ENCODE measurements at places on chromosomes 3 and 15.

- no peak for DNase-seq
Observed at GRCh38 chr3:17631609-17632008, 110.8 kb downstream of the TBC1D5 start.

GRCh38 chr3:152349392-152349791, 80.7 kb downstream of the MBNL1 start:
- DNase-seq: no peak

DNA sequence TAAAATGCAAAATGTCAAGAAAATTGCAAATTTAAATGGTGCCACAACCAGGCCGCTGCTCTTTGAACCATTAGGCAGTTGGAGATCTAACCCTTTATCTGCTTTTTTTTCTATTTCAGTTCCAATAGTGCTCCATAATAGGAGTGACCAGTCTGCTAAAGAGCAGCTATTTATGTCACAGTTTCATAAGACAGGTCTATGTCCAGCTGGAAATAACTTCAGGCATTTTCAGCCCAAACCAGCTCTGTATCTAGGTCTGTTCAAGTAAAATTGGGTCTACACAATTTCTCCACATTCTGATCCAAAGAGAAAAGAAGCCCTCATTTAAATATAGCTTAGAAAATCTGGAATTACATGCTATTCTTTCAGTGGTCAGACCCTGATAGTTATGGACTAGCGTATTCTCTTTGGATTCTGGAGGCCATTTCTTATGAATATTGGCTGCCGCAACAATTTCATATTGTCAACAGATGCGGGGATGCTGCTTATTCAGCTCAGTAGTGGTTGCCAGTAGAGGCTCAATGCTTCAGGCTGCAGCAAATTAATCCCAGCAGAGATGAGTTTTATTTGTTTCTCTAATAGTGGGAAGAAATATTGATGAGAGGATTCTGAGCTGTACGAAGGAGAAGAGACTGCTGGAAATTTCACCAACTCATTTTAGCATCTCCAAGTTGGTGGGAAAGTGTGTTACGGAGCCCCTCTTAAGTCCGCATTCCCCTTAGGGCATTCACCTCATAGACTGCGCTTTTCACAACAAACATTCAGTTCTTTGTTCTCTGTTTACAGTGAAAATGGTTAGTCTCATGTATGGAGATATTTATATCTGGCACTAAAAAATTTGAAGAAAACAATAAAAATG, 887.0 kb downstream of the ROBO1 start:
- no peak for DNase-seq

GRCh38 chr3:112767177-112767576, 79.5 kb downstream of the CD200R1L start:
- DNase-seq: no peak

DNA sequence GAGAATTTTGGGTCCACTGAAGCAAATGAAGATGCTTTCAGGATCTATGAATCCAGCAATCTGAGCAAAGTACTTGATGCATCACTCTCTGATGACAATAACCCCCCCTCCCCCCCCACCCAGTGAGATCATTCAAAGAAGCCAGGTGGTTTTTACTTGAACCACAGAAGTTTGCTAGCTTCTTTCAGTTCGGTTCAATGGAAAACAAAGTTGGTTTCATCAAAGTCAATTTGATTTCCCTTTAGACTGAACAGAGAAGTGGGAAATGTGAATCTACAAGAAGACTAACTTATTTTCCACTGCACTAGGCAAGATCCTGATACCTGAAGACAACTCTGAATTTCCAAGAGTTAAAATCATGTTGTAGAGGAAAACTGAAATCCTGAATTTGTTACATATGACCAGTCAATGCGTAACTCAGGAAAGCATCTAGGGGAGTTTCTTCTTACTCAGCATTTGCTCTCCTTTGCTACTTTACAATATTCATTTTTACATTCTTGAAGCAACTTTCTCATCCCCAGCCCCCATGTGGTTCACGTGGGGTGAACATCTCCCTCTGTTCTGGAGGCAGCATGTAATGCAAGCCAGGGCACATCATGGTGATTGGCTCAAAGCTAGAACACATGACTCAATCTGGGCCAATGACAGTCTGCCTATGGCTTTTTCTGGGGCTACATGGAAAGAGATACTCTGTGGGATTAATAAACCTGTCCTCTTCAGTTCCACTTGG, 572.6 kb downstream of the FOXP1 start:
- no peak for DNase-seq

DNA sequence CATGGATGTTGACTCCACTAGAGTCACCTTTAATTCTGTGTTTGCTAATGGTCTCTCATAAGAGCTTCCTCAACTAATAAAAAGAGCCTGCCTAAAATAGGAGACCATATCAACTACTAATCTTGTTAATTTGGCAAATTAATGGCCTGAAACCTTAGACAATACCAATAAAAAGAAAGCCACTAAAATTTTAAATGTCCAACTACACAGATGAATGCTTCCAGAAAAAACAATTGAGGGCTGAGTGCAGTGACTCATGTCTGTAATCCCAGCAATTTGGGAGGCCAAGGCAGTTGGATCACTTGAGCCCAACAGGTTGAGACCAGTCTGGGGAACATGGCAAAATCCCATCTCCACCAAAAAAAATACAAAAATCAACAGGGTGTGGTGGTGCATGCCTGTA, 230.9 kb downstream of the NSUN3 start:
- DNase-seq: no peak

GRCh38 chr15:74226761-74227540, 9.2 kb upstream of the CCDC33 start:
- DNase-seq: no peak

GRCh38 chr3:186964071-186964470, 33.7 kb downstream of the ST6GAL1 start:
- no peak for DNase-seq

DNA sequence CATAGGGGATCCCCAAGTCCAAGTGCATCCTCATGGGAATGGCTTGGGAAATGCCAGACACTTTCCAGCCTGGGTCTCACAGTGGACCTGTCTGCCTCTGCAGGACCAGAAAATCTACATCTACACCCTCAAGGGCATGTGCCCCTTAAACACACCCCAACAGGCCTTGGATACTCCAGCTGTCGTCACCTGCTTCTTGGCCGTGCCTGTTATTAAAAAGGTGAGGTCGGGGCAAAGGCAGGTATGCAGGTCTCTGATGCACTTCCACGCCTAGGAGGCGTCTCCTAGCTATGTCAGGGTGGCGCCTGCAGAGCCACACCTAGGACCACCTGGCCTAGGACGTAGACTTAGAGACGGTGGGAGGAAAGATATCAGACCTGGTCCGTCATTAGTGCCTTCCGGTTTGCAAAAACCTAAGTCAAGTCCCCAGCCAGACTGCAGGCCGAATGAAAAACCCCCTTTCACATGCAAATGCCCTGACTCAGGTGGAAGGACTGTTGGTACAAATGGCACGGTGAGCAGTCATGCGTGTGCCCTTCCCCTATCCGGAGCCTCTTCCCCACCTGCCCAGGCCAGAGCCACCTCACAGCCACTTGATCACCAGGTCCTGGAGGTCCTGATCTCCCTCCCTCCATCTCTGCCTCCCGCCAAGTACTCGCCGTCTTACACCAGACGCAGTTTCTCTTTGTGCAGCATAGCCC, 143.5 kb downstream of the LRRK1 start:
- no peak for DNase-seq

DNA sequence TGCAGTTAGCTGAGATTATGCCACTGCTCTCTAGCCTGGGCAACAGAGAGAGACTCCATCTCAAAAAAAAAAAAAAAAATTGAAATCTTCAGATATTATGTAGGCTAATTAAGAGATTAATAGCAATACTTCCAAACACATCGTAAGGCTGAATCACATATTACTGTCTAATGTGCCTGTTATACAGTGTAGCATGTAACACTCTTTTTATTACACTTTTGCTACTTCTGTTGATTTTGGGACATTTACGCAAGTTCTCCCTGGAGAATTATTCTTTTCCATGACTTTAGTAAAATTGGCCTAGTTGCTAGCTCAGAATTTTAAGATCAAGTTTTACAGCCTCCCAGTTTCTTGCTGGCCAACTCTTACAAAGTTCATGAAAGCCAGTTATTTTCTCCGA, 605.2 kb downstream of the NAALADL2 start:
- no peak for DNase-seq

- DNase-seq: no peak
Observed at GRCh38 chr15:68375191-68375631, 56.8 kb downstream of the ITGA11 start.

GRCh38 chr3:15042936-15043335, 22.2 kb downstream of the MRPS25 start:
- no peak for DNase-seq

DNA sequence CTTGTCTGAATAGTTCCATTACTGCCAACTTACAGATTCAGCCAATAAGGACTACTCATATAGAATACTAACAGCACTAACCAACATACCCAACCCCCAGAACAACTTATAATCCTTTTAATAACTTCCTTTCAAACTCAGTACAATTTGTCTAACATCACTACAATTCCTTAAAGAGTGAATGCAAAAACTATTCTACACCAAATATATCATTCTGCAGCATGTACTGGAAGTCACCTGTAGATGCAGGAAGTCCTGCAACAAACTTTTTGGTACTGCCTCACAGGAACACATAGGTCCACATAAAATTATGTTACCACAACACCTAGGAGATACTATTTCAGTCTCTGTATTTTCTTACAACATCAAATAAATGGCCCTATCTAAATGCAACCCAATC, 2.1 kb downstream of the CCNL1 start:
- DNase-seq: no peak

DNA sequence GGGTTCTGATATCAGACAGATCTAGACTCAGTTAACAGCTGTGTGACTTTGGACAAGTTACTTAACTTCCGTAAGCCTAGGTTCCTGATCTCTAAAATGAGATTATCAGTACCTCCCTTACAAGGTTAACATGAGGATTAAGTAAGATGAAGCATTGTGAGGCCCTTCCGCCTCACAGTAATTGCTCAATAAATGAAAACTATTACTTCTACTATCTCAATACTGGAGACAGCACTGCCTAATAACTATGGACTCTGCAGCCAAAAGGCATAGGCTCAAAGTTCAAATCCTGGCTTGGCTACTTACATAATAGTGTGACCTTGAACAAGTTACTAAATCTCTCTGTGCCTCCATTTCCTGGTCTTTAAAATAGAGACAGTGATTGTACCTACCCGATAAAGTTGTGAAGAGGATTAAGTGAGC, 82.0 kb upstream of the ATP11B start:
- no peak for DNase-seq

DNA sequence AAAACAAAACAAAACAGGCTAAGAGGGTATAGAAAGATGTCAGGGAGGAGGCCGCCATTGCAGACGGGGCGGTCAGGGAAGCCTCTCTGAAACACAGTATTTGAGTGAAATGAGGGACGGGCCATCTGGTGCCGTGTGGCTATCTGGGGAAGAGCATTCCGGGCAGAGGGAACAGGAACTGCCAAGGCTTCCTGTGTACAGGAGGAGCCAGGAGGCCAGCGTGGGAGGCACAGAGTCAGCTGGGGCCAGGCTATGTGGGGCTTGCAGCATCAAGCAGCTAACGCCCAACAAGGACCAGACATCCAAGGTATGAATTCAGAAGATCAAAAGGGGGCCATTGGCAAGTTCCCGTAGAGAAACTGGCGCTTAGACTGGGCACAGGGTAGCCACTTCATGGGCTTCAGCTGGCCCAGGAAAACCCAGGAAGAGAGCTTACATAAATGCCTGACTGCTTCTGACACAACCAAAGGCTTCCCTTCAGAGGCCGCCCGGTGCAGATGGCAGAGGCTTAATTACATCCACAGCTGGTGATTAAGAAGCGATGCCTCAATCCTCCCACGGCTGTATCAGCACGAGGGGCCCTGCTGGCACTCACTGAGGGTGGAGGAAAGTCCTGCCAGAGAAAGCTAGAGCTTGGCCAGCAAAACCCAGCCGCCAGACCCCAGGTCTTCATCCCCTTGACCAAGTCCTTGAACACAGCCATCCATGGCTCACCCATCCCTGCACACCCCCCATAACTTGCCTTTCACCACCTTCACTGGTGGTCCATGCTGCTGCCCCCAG, 144.9 kb downstream of the MEGF11 start:
- no peak for DNase-seq

DNA sequence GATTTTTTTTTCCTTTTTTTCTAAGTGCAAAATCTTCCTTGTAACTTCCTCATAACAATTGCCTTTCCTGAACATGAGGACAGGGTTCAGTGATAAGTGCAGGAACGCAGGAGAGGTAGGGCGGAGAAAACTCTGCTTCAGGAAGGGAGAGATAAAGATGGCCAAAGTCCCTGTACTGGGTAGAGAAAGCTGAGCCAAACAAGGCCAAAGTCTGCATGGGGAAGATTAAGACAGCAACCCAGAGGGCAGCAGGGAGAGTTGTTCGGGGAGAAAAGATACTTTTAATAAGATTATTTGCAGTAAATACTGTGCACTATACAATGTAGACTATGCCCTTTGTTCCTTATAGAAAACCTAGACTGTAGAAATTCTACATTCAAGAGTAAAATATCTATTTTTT, 55.4 kb upstream of the LRRFIP2 start:
- DNase-seq: no peak

DNA sequence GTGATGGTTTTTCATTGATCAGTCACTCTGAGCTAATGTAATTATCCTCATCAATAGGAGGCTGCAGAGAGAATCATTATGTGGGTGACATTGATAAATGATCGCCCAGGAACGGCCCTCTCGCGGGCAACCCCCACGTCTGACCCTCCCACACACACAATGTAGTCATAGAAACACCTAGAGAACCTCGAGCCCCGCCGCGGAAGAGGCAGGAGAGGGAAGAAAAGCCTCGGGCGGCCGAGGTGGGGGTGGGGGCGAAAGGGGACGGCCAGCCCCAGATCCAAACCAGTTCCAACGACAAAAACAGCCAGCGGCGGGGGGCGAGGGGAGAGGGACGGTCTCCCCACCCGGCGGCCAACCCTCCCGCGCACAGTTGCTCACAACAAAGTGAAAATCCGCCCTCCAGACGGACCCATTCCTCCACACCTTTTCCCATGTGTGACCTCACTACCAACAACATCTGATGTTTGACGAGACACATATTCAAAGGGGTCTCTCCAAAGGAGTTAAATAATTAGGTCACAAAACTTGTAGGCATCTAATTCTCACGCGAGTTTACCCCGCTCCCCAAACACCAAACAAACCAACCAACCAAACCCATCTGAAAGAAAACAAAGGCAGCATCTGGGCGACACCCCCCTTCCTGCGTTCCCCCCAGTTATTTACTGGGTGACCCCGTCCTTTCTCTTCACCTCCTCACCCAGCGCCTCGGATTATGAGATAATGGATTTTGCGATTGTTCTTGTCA, 213.0 kb downstream of the MEIS2 start:
- DNase-seq: no peak

DNA sequence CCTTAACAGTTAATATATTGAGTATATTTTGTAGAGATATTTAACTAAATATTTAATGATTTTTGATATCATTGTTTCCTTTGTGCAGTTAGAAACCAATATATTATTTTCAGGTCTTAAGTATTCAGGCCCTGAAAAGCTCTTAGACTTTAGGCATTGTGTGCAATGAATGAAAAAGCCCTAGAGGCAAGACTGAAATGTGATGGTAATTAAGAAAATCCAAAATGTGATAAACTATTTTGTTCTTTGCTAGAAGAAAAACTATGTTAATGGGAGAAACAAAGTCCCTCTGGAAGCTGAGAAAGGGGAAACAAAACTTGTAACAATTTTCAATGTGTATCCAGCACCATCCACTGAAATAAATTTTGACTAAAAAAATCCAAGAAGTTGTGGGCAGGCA, 54.6 kb upstream of the SSR3 start:
- no peak for DNase-seq

Data from stimulated activated CD8-positive, alpha-beta memory T cell treated with anti-CD3 and anti-CD28 coated beads, Interleukin-7, amount 100 ng/mL, for 1 hour (primary cell).